Uterus (tissue), 4 donors: ENCODE measurements at places on chromosomes 4 and X.

- H3K4me3 ChIP-seq: no peak overlapping the region
- H3K4me1 ChIP-seq: no peaks in the 10 kb centered on the region
- H3K36me3 ChIP-seq: no peaks in the 10 kb centered on the region
Measured at GRCh38 chr4:112840061-112840460, 203.1 kb downstream of the LARP7 start.

DNA sequence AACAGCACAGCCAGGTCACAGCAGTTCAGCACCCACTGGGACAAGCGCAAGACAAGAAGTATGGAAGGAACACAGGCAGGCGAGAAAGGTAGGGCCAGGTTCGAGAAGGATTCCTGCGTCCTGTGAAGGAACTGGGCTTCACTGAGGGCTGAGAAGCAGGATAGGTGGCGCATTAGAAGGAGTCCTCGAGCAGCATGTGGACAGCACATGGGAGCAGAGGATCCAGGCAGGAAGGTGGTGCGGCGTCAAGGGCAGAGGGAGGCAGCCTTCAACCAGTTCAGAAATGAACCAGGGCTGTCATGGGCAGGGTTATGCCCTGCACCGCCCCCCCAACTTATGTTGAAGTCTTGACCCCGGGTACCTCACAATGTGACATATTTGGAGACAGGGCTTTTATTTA lies 30.8 kb upstream of the LAP3 start:
- no peaks in the 10 kb centered on the region for H3K27me3 ChIP-seq
- DNase-seq: no peak
- no peak overlapping the region for H3K4me3 ChIP-seq
- H3K36me3 ChIP-seq: no peaks in the 10 kb centered on the region
- no peak overlapping the region for H3K27ac ChIP-seq
- no peaks in the 10 kb centered on the region for H3K4me1 ChIP-seq

GRCh38 chr4:84932462-84932861 lies 34.0 kb downstream of the WDFY3 start:
- no peaks in the 10 kb centered on the region for H3K27me3 ChIP-seq
- no peak overlapping the region for H3K27ac ChIP-seq
- DNase-seq: no peak
- no peak overlapping the region for H3K4me3 ChIP-seq
- no peaks in the 10 kb centered on the region for H3K36me3 ChIP-seq

DNA sequence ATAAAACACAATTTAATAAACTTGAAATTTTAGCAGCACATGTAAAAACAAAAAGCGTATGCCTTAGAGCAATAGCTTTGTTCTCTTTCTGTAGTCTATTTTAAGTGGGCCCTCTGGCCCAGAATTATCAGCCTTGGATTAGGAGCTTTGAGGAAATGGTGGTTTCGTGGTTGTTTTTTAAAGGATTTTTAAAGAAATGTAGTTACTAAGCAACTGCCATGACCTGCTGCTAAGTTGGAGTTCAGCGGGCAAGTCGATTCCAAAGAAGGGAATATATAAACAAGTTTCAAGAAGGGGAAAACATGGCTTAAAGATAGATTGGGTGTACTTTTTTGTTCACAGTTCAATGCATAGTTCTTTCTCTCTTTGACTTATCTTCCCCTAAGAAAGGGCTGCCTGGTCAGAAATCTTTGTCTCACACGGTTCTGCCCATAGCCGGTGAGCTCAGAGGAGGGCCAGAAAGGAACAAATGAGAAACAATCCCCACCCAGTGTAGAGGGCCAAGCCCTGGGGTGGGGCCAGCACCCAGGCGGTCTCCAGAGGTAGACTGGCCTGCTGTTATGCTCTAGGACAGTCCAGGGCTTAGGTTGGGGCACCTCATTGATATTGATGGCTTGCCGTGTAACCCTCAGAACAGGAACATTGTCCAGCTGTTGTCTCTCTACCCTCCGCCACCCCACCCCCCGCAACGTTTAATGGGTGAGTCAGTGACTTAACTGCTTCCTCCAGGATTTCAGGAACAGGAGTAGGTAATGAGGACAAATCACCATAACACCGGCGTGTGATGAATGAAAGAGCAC lies 32.5 kb downstream of the DLG3 start:
- no peaks in the 10 kb centered on the region for H3K36me3 ChIP-seq
- peak overlapping the region; percentile 55 for H3K27ac ChIP-seq
- H3K27me3 ChIP-seq: no peaks in the 10 kb centered on the region
- no peak overlapping the region for H3K4me3 ChIP-seq
- DNase-seq: peak; percentile 58

- H3K27me3 ChIP-seq: no peaks in the 10 kb centered on the region
- no peaks in the 10 kb centered on the region for H3K36me3 ChIP-seq
- H3K4me1 ChIP-seq: peaks cover 18% of the 10 kb centered on the region
- no peak for DNase-seq
- peak overlapping the region; percentile 99 for H3K27ac ChIP-seq
Measured at GRCh38 chr4:87035881-87036509, 101.2 kb downstream of the AFF1 start.

DNA sequence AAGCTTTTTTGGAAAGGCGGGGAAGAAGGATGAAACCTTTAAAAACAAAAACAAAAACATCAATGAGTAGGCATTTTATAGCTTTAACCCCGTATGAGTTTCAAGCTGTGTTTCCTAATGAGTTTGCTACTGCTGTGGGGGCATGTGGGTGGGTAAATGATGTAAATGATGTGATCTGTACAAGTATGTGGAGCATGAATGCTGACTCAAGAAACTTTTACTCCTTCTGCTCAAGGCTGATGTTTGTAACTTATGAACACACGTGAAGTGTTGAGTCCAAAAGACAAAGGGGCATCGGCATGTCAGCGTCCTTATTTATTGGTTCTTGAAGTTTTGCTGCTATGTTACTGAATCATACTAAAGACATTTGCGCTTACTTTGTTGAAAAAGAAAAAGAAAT lies 76.9 kb downstream of the CLCN4 start:
- no peaks in the 10 kb centered on the region for H3K27me3 ChIP-seq
- no peak for DNase-seq
- H3K4me1 ChIP-seq: no peaks in the 10 kb centered on the region
- H3K36me3 ChIP-seq: no peaks in the 10 kb centered on the region
- no peak overlapping the region for H3K4me3 ChIP-seq

GRCh38 chrX:124033821-124034220 lies 72.3 kb downstream of the STAG2 start:
- H3K36me3 ChIP-seq: no peaks in the 10 kb centered on the region
- H3K27me3 ChIP-seq: no peaks in the 10 kb centered on the region
- no peak for DNase-seq
- H3K4me1 ChIP-seq: no peaks in the 10 kb centered on the region
- H3K27ac ChIP-seq: no peak overlapping the region

GRCh38 chrX:39907964-39908661 lies 189.6 kb downstream of the BCOR start:
- no peaks in the 10 kb centered on the region for H3K36me3 ChIP-seq
- DNase-seq: peak; percentile 60
- no peaks in the 10 kb centered on the region for H3K4me1 ChIP-seq
- no peaks in the 10 kb centered on the region for H3K27me3 ChIP-seq
- H3K4me3 ChIP-seq: no peak overlapping the region

DNA sequence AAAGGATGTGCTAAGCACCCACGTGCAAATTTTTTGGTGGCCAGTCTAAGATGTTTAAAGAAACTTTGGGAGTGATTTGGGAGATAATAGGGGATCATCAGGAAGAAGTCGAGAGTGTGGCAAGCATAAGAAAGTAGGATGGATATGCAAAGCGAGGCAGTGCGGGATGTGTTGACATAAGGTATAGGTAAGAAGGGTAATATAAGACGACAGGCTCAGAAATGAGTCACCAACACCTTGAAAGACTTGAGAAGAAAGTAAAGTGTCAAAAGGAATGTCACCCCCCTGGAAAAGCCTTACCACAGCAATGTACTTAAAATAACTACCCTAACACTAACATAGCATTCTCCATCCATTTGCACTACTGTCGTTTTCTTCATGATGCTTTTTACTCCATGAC lies 69.8 kb upstream of the BMP2K start:
- H3K4me1 ChIP-seq: no peaks in the 10 kb centered on the region
- H3K27me3 ChIP-seq: no peaks in the 10 kb centered on the region
- no peak for DNase-seq
- H3K27ac ChIP-seq: no peak overlapping the region
- no peaks in the 10 kb centered on the region for H3K36me3 ChIP-seq

DNA sequence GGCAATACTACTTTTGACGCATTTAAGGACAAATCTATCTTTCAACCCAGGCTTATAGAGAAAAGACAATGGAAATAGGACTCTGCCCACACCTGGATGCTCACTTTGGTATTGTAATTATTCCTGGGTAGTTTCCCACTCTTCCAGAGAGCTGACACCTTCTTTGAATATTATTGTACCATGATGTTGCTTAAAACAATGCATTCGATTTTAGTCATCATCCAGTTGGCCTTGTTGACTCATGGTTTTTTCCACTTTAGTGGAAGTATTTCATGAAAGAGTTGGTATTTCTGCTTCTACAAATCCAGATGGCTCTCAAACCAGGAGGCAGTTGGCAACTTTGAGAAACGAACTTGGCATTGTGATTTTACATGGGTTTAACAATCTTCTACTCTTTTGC lies 124.2 kb downstream of the ENOX2 start:
- H3K4me3 ChIP-seq: no peak overlapping the region
- no peaks in the 10 kb centered on the region for H3K36me3 ChIP-seq
- DNase-seq: no peak
- no peaks in the 10 kb centered on the region for H3K4me1 ChIP-seq
- H3K27me3 ChIP-seq: no peaks in the 10 kb centered on the region

DNA sequence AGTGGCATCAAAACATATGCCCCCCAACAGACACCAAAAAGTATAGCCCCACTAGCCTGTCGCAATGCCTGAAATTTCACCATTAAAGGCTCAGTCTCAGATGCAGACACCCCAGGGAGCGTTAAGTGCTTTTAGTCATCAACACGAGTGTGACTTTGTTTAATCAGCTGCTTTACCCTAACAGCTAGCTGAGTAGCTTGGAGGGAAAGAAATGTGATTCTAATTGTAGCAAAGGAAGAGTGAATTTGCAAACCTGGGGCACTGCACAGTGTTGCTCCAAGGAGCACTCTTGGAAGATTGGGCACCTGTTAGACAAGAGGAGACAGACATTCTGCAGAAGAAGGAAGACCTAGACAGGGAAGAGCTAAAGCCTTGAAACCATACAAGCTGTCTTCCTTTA lies 145.1 kb downstream of the BEND2 start:
- H3K27me3 ChIP-seq: no peaks in the 10 kb centered on the region
- H3K27ac ChIP-seq: no peak overlapping the region
- H3K36me3 ChIP-seq: no peaks in the 10 kb centered on the region
- H3K4me3 ChIP-seq: no peak overlapping the region
- DNase-seq: no peak
- H3K4me1 ChIP-seq: no peaks in the 10 kb centered on the region

GRCh38 chr4:17358241-17358640 lies 153.6 kb downstream of the QDPR start:
- no peak overlapping the region for H3K4me3 ChIP-seq
- no peaks in the 10 kb centered on the region for H3K36me3 ChIP-seq
- no peak overlapping the region for H3K27ac ChIP-seq
- H3K27me3 ChIP-seq: no peaks in the 10 kb centered on the region
- DNase-seq: no peak

- H3K4me1 ChIP-seq: no peaks in the 10 kb centered on the region
- H3K4me3 ChIP-seq: no peak overlapping the region
- no peak overlapping the region for H3K27ac ChIP-seq
- H3K27me3 ChIP-seq: no peaks in the 10 kb centered on the region
Measured at GRCh38 chr4:151687021-151687640, 73.7 kb downstream of the GATB start.

- no peak overlapping the region for H3K27ac ChIP-seq
- no peaks in the 10 kb centered on the region for H3K4me1 ChIP-seq
- DNase-seq: peak; percentile 55
- no peaks in the 10 kb centered on the region for H3K27me3 ChIP-seq
- H3K4me3 ChIP-seq: no peak overlapping the region
Measured at GRCh38 chrX:46796574-46797191, 37.8 kb upstream of the SLC9A7 start.

- DNase-seq: no peak
- no peaks in the 10 kb centered on the region for H3K36me3 ChIP-seq
- no peaks in the 10 kb centered on the region for H3K27me3 ChIP-seq
- H3K4me3 ChIP-seq: no peak overlapping the region
- H3K27ac ChIP-seq: no peak overlapping the region
Measured at GRCh38 chrX:148290931-148291330, 209.5 kb upstream of the AFF2 start.

GRCh38 chr4:3262208-3263052 lies 13.5 kb downstream of the MSANTD1 start:
- DNase-seq: no peak
- H3K27ac ChIP-seq: no peak overlapping the region
- no peaks in the 10 kb centered on the region for H3K4me1 ChIP-seq
- no peaks in the 10 kb centered on the region for H3K36me3 ChIP-seq
- H3K4me3 ChIP-seq: no peak overlapping the region

- DNase-seq: no peak
- no peak overlapping the region for H3K4me3 ChIP-seq
- no peak overlapping the region for H3K27ac ChIP-seq
- H3K36me3 ChIP-seq: no peaks in the 10 kb centered on the region
Measured at GRCh38 chr4:94629837-94630236, 127.9 kb upstream of the BMPR1B start.

DNA sequence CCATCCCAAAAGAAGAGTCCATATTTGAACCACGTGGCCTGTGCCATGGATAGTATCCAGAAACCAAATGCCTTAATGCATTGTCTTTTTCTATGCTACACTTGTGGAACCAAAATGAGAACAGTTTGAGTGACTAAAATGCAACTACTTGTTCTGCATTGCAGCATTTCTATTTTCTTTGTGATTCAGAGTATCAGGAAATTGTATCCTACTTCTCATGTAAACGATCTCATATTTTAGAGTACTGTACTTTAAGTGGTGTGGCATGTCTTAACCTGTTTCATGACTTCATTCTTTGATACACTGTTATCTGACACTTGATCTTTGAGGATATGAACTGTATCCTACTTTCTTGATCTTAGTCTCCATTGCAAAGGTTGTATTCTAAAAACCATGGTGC lies 167.2 kb upstream of the WDR1 start:
- DNase-seq: no peak
- H3K36me3 ChIP-seq: no peaks in the 10 kb centered on the region
- H3K27ac ChIP-seq: no peak overlapping the region
- H3K4me1 ChIP-seq: no peaks in the 10 kb centered on the region

- no peaks in the 10 kb centered on the region for H3K4me1 ChIP-seq
Measured at GRCh38 chr4:109648266-109648996, 54.8 kb downstream of the CASP6 start.

DNA sequence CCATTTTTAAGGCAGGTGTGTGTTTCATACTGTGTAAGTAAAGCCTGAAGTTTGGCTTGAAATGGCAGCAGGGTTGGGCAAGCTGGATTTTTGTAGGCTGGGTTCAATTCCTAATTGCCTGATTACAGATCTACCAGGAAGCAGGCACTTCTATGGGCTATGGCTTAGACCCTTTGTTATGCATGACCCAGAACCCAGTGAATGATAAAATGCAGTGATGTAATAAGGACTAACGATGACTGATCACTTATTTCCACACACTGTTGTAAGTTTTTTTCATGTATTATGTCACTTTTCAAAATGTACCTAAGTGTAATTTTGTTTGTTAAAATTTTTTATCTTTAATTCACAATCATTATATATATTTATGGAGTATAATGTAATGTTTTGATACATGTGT lies 8.6 kb downstream of the LANCL3 start:
- no peaks in the 10 kb centered on the region for H3K36me3 ChIP-seq
- H3K27ac ChIP-seq: no peak overlapping the region
- no peaks in the 10 kb centered on the region for H3K4me1 ChIP-seq
- no peak for DNase-seq
- H3K4me3 ChIP-seq: no peak overlapping the region

GRCh38 chr4:1501754-1502500 lies 95.7 kb upstream of the NKX1-1 start:
- no peak overlapping the region for H3K27ac ChIP-seq
- peak; percentile 7 for DNase-seq
- no peaks in the 10 kb centered on the region for H3K4me1 ChIP-seq
